ENCODE measurements at places on chromosomes 4 and X.

GRCh38 chr4:24867766-24868296 lies 45.0 kb downstream of the CCDC149 start:
- no peak for DNase-seq

DNA sequence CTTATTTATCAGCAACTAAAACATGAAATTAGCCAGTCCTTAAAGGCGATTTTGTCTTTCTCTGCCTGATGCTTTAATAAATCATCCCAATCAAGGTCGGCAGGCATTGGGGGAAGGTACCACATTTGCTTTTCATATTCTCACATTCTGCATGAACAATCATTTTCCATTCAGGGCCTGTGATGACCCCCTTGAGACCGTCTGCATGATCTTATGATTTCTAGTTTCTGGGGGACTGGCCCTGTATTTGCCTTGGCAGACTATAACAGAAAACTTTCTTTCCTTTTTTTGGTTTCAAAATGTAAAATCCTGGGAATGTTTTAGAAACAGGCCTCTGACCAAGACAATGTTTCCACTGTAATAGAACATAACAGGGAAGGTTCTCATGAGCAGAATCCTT lies 296.8 kb downstream of the IDS start:
- no peak for DNase-seq

- no peak for DNase-seq
Observed at GRCh38 chrX:39915596-39915995, 182.2 kb downstream of the BCOR start.

DNA sequence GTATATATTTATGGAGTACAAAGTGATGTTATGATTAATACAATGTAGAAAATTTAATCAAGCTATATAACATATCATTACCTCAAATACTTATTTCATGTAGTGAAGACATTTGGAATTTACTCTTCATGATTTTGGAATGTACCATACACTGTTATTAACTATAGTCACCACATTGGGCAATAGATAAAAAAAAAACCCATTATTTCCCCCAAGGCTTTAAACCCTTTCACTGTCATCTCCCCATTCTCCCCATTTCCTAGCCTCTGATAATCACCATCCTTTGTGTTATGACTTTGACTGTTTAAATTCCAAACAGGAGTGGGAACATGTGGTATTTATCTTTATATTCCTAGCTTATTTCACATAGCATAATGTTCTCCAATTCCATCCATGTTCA lies 2189.1 kb upstream of the AGA start:
- no peak for DNase-seq

DNA sequence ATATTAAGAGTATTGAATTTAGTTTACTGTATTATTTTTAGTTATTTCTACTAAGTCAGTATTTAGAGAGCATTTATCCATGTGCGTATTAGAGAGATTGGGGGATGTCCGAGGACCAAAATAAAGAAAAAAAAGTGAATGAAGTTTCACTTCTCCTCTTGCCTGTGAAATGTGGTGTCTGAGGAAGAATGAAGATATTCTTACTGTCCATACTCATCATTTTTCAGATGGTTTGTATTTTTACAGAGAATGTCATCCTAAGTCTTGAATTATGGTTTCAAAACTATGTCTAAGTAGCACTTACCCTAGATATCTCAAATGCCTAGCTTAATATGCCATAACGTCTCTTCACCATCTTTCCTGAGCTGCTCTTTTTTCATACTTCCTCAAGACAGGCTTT lies 854.3 kb downstream of the C4orf33 start:
- no peak for DNase-seq
